ENCODE measurements at places on chromosomes 13 and 19.

DNA sequence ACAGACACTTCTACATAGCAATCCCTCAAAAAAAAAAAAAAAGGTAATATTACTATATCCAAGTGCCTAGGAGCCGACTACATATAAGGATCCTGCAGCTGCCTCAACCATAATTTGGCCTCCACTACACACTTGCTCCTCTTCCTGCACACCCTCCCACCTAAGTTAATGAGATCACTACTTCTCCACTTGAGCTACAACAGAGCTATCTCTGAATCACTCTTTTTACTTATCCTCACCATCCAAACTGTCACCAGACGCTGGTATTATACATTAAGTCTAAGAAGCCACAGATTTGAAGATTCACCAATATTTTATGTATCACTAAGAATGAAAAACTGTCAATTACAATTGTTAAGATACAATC, 8.3 kb downstream of the OBI1 start:
- DNase-seq: no peak

- peak; percentile 55 for DNase-seq
Observed at GRCh38 chr13:98476538-98476966, 100.4 kb downstream of the STK24 start.

- DNase-seq: no peak
Observed at GRCh38 chr13:31242916-31243315, 43.1 kb downstream of the B3GLCT start.

GRCh38 chr19:58128041-58128685, 22.4 kb downstream of the ZNF329 start:
- DNase-seq: no peak

GRCh38 chr13:31538067-31539042, 201.0 kb upstream of the RXFP2 start:
- no peak for DNase-seq

DNA sequence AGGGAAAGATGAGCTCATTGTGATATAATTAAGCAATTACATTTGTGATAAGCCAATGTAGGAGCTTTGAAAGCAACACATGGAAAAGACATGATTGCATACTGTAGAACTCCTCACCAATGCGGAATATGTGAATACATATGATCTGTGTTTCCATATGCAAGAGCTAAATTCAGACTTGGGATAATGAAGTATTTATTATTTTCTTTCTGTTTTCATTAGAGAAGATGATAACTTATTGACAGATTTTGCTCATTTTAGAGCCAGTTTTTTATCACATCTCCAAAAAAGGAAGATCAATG, 14.2 kb downstream of the FAM124A start:
- no peak for DNase-seq

- DNase-seq: no peak
Observed at GRCh38 chr13:72849571-72849970, 67.6 kb downstream of the PIBF1 start.

DNA sequence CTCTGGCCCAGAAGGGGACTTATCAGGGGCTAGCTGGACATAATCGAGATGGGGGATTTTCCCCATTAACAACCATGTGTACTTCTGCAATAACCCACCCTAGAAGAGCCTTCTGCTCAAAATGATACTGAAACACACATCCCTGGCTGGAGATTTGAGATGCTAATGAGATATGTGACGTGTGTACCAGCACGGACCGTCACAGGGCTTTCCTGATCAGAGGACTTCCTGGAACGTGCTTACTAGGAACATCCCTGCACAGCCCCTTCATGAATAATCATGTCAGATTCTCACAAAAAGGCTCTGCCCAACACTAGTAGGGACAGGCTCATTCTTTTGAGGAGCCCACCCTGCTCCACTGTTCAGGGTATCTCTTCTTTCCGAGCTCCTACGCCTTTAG, 6.5 kb upstream of the ERVV-1 start:
- DNase-seq: no peak

DNA sequence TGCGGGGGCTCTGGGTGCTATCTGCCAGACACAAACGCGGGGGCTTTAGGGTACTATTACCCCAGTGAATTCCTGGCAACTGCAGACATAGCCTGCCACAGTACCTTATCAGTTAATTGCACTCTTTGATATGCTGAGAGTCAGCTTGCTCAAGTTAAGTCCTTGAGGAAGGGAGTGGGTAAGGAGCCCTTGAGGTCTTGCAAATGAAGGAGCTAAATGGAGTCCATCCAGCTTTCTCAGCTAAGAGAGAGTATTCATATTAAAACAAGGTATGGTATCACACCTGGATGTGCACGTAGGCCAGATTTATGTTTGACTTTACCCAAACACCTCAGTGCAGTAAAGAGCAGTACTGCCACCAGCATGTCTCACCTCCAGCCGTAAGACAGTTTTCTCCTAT, 11.5 kb upstream of the ZNF606 start:
- no peak for DNase-seq

GRCh38 chr19:38337360-38337653, 1.7 kb downstream of the CATSPERG start:
- no peak for DNase-seq
